ENCODE measurements at places on chromosomes 13 and 19.

DNA sequence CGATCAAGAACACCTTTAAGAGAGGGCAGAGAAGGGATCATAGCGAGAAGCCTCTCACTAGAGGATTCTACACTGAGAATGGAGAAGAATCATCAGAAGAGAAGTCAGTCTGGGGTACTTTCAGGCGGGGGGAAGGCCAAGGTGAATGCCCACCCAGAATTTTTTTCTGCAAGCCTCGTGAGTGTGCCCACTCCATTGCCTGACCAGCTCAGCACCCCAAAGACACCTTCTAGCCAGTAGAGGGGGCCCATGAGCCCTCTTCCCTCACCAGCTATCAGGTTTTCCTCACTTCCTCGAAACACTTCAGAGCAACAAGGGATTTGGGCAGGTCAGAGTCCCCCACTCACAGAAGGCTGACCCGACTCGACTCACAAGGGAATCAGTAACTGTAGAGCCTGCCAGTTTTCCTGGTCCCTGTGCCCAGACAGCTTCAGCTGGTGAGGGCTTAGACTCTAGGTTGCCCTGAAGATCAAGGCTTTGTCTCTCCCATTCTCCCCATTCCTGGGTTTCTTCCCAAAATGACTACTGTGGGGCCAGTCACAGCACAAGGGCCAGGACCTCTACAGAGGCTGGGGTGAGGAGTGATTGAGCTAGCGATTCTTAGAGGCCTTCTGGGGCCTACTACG lies 18.4 kb downstream of the NLRP13 start:
- DNase-seq, result no peak

DNA sequence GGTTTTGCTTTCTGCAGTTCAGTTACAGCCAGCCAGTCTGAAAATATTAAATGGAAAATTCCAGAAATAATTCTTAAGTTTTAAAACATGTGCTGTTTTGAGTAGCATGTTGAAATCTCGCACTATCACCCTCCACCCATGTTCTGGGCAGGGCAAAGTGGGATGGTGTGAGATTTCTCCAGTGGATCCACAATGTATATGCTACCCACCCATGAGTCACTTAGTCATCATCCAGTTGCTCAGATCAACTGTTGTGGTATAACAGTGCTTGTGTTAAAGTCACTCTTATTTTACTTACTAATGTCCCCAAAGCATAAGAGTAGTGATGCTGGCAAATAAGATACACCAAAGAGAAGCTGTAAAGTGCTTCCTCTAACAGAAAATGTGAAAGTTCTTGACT lies 56.4 kb downstream of the CYSLTR2 start:
- DNase-seq, result no peak

DNA sequence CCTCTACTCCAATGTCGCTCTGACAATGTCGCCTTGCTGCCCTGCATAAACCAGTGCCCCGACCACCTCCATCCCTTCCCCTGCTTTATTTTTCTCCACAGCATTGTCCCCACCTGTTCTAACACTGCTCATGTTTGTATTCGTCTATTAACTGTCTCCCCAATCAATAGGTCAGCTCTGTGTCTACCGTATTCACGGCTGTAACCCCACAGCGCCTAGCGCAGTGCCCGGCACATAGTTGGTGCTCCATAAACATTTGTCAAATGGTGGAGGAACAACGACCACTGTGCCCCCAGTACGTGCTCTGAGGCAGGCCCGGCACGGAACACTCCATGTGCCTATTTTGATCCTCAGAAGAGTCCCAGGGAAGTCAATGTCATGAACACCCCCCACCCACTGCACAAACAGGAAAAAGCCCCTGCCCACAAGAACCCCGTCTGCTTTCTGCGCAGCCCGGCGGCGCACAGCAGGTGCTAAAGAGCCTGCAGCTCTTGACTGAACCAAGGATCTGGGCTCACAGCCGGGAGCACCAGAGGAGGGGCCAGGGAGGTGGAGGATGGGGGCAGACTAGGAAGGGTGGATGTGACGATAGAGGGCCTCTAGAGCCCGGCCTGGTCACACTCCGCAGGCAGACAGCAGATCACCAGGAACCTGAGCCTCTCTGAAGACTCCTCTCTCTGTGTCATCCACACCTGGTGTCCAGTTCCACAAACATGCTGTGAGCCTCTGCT lies 1.8 kb upstream of the CEACAM16 start:
- no peak for DNase-seq

DNA sequence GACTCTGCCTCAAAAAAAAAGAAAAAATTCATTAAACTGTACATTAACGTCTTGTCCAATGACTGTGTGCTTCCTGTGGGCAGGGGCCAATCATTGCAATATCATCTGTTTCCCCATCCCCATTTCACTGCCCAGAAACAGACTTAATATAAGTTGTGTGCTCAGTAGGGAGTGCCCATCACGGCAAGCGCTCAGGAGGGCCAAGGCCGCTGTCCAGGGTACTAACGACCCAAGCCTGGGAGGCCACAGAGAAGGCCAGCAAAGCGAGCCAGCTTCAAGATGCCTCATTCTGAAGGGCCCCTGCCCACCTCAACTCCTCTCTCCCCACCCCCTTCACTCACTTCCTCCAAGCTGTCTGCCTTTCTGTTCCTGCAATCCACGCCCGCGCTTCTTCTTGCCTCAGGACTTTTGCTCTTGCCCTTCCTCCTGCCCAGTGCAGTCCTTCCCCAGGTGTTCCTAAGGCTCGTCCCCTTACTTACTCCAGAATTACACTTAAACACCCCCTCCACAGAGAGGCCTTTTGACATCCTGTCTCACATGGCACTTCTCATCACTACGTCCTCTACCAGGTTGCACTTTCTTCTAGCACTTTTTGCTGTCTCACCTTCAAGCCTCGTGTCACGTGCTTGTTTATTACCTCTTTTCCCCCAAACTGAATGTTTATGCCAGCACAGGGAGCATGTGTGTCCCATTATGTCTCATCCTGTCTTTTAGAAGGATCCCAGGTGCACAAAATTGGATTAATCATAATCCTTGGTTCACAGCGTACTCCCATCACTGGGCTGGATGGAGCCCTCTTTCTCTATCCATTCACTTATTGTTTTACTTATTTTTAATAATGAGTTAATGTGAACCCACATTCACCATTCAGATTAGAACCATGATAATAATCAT lies 11.3 kb upstream of the POU2F2 start:
- DNase-seq, result no peak

DNA sequence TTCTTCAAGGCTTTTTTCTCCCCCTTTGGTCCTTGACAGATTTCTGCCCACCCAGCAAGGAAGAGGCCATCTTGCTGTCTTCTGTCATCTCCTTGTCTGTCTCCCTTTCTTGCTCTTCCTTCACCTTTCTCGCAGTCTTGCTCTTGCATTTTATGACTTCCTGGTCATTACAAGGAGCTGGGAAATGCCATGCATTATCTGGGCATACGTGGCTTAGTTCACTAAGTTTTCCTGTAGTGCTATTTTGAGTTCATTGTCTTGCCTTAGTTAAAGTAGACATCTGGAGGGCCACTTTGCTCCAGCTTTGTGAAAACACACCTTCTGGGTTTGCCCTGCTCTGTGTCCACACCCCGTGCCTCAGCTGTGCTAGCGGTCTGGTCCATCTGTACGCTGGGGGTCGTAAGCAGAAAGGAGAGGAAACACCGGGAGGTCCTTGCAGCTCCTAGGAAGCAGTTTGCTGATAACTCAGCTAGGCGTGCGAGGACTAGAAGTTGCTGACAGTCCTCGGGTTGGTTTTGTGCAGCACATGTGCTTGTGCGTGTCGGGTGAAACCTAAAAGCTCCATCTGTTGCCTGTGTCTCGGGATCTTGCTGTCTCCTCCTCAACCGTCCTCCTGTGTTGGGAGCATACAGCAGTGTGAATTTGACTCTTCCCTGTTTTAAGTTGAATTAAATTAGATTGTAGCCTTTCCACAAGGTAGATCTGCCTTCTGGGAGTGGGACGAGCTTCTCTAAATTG lies 59.4 kb downstream of the ARHGEF7 start:
- DNase-seq, result no peak

- DNase-seq, result no peak
These were observed 3.6 kb upstream of the GNG8 start for GRCh38 chr19:46639358-46640182.

DNA sequence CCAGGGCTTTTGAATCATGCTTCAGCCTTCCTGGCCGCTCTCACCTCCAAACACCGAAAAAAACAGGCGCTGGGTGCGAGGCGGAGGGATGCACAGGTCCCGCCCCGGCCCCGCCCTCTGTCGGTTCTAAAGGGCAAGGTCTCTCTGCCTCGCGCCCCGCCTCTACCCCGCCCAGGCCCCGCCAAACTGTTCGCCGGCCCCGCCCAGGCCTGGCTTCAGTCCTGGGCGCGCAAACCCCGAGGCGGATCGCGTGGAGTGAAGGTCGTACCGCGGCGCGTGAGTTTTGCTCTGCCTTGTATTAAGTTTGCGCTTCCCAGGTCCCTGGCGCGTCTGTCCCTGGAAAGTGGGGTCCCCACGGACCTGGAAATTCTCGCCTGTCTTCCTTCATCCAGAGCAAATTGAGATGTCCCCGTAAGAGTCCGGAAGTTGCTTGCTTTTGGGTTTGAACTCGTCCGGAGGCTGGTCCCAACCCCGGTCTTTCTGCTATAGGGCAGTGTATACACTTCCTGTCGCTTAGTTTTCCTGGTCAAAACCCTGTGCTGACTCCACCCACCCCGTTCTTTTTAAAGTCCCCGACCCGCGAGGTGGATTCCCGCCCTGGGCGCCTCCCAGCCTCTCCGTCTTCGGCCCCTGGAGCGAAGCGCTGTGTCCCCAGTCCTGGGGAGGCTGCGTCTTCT lies 8.4 kb downstream of the ZNF808 start:
- DNase-seq, result no peak

DNA sequence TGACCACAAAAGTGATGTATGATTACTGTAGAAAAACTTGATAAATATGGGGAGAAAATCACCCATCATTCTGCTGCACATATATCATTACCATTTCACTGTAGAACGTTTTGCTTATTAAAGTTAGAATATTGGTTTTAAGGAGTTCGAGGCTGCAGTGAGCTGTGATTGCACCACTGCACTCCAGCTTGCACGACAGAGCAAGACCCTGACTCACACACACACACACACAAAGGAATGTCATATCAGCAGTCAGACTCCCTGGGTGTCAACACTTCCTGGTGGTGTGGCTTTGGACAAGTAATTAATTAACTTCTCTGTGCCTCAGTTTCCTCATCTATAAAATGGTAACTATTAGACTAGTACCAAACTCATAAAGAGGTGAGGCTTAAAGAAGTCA lies 11.3 kb upstream of the PNMA8A start:
- DNase-seq, result no peak

GRCh38 chr13:91323349-91323748 lies 24.1 kb upstream of the MIR17HG start:
- DNase-seq, result no peak

DNA sequence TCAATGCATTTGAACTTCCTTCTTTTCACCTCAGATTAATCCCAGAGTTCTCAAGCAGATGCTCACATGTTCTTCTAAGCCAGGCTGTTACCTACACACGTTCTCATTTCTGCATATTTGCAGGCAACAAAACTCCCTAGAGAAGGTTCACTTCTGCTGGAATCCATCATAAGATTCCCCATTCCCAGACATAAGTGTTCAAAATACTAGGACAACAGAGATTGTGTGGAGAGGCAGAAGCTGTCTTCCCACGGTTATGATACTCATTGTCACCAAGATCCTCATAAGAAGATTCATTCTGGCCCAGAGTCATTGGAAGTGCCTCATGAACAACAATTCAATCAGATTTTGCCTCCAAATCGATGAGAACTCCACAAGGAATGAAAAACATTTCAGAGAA lies 931.6 kb upstream of the MIR17HG start:
- no peak for DNase-seq

- no peak for DNase-seq
These were observed 61.8 kb downstream of the OLFM4 start for GRCh38 chr13:53090461-53090860.

- DNase-seq, result no peak
These were observed 107.0 kb downstream of the ZNF536 start for GRCh38 chr19:30479231-30479630.

- DNase-seq, result no peak
These were observed 435.8 kb upstream of the KLF12 start for GRCh38 chr13:74570046-74570445.

DNA sequence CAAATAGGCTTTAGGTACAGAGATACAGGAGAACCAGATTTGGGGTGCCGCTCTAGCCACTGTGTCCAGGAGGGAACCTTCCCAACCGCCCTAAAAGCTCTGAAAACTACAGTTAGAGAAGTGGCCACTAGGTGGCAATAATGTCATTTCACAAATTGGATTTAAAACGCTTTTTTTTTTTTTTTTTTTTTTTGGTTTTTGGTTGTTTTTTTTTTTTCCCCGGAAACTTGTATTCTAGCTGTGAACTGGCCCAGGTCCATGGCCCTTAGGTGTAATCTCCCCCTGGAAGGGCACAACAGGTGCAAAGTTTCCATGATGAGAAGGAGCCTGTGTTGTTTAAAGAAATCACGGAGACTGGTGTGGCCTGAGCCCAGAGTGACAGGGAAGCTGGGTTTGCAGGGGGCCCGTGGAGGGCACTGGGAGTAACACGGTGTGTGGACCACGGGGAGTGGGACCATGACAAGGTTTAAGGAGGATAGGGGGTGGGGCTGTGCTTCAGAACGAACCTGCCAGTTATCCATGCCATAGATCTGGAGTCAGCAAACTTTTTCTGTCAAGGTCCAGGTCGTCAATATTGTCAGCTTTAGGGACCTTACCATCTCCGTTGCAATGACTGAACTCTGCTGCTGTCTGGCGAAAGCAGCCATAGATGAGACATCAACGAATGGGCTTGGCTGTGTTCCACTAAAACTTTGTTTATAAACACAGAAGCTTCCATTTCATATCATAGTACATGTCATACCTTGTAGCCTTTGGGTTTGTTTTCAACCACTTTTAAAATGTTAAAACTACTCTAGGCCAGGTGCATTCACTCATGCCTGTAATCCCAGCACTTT lies 10.1 kb downstream of the OR1I1 start:
- DNase-seq, result no peak

DNA sequence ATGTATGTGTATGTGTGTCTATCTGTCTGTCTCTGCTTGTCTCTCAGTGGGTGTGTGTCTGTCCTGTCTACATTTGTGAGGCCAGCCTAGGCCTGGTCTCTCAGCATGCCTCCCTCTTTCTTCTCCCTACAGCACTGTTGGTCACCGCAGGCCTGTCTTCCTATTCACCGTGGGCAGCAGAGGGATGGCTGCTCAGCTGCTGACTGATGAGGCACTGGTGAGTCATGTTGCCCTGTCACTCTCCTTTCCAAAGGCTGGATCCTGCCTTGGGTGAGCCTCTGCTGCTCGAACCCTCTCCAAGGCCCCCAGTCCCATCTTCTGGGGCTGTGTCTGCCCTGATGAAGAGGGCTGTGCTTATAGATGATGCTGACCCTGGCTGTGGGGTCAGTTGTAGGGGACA lies 6.3 kb downstream of the ZNF71 start:
- no peak for DNase-seq

DNA sequence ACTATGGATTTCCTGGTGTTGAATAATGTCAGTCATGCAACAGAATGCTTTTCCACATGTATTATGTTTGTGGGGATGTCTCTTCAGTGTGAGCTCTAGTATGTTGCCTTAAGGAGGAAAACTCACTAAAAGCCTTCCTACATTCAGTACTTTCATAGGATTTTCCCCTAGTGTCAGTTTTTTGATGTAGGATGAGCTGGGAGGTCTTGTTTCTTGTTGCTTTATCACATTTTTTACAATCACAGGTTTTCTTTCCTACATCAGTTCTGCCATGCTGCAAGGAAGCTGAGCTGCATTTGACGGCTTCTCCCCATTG lies 8.5 kb upstream of the USP29 start:
- no peak for DNase-seq
